Activated CD8-positive, alpha-beta T cell treated with anti-CD3 and anti-CD28 coated beads for 36 hours (primary cell): ENCODE measurements at places on chromosomes 16 and 17. TPM values are rescaled to one million over a fixed set of nuclear protein-coding genes. Genes with fewer than 3 reads are reported as not detected.

The KRTAP4-5 gene
- total RNA-seq: not detected

The NHLRC4 gene
- total RNA-seq: 0.72 TPM

The CFAP119 gene
- total RNA-seq: 3.8 TPM

The NXPH3 gene
- total RNA-seq: 0.20 TPM

The NPIPA8 gene
- 0.54 TPM for total RNA-seq

The ABCA6 gene
- not detected for total RNA-seq

The SKAP1 gene
- 73.9 TPM for total RNA-seq

The WSCD1 gene
- 0.05 TPM for total RNA-seq

The ABCC3 gene
- not detected for total RNA-seq

The SCGB1C2 gene
- total RNA-seq: not detected

The KRT23 gene
- not detected for total RNA-seq

The BRICD5 gene
- total RNA-seq: 6.9 TPM

The GAS7 gene
- 2.1 TPM for total RNA-seq

The ADAD2 gene
- 0.16 TPM for total RNA-seq

The SLFN14 gene
- total RNA-seq: 0.11 TPM

The DLX4 gene
- total RNA-seq: 0.43 TPM

The TBC1D28 gene
- not detected for total RNA-seq
